ENCODE measurements at places on chromosomes 7 and 10. TPM values are rescaled to one million over a fixed set of nuclear protein-coding genes. Genes with fewer than 3 reads are reported as not detected.

- DNase-seq = peak; percentile 19
Measured at GRCh38 chr10:61786728-61787127, 114.8 kb upstream of the ARID5B start.

- no peak for DNase-seq
Measured at GRCh38 chr7:142709921-142710320, 39.4 kb upstream of the PRSS1 start.

DNA sequence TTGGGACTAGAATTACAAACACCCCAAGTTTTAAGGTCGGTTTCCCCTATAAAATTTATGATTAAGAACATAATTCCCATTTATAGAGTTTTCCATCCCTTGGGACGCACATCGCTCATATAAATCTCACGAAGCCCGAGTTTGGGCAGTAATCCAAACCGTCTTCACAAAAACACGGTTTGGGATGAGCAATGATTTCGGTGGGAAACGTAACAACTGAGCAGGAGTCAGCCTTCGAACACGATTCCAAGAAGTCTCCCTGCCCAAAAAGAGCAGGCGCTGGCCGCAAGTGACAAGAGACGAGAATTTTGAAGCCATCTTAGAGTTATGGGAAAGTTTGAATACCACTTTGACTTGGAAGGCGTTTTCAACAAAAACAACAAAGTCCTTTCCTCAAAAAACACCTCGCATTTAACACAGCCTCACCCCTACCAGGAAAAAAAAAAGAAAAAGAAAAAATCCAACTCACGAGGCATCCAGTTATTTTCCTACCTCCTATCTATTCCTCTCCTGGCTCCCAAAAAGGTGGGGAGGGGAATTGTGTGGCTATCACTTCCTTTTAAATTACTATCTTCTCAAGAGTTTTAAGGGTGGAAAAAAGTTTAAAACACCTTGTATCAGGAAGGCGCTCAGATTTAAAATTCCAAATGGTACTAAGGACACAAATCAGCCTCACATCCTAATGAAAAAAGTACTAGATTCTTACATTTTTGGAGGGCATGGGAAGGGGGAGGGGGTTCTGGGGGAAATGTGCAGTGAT, 1.6 kb downstream of the SEPHS1 start:
- DNase-seq = no peak

- peak; percentile 19 for DNase-seq
Measured at GRCh38 chr7:95718577-95719410, 53.6 kb upstream of the DYNC1I1 start.

GRCh38 chr7:134996097-134996550, 9.8 kb downstream of the AGBL3 start:
- no peak for DNase-seq

GRCh38 chr7:139775829-139776266, 1.9 kb downstream of the HIPK2 start:
- DNase-seq = peak; percentile 71

DNA sequence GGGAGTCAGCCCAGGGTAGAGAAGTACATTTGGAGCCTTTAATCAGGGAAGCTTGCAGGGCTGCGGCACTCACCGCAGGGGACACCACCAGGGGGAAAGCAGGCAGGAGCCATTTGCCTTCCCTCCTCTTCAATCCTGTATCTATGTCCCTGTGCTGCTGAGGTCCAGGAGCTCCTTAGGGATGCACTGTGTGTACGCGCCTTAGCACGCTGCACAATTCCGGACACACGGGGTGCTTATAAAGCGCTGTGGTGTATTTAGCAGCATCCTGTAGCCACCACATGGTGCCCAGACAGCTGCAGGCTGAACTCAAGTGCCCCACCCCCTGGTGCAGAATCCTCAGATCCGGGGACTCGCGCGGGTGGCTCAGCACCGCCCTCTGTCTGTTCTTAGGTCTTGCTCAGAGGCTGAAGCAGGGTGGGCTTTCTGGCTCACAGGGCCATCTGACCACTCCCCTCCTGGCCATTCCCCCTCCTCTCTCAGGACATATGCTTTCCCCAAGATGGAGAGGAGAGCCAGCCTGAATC, 421.4 kb downstream of the SDK1 start:
- peak; percentile 20 for DNase-seq

The TRIL gene
- 0.05 TPM for total RNA-seq

DNA sequence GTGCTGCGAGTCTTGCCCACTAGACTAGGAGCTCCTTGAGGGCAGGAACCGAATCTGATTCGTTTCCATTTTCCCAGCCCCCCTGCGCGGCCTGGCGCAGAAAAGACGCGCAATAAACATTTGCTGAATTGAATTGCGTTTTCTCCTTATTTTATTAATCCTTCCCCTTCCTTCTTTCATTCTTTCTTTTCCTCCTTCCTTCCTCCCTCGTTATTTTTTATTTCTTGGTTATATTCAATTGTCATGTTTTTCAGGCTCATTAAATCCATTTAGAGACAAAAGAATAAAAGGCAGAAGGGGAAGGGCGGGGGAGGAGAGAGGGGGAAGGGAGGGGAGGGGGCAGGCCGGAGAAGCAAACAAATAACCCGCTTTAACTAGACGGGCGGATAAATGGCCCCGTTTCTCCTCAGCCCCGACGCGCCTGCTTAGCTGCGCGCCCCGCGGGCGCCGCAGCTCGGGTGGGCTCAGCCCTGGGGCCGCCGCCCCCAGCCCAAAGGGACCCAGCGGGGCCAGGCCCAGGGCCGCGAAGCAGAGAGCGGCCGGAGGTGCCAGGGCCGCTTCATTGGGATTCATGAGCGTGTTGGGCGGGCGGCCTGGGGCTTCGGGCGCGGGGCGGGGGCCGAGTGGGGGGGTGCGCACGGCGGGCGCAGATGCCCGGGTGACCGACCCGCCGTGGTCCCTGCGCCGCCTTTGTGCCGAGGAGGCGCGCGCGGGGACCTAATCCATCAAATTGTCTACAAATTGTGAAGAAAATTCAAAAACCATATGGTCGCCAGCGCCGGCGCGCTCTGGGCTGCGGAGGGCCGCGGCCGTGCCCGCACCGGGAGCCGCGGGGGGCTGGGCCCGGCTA, 5.0 kb downstream of the LBX1 start:
- no peak for DNase-seq

DNA sequence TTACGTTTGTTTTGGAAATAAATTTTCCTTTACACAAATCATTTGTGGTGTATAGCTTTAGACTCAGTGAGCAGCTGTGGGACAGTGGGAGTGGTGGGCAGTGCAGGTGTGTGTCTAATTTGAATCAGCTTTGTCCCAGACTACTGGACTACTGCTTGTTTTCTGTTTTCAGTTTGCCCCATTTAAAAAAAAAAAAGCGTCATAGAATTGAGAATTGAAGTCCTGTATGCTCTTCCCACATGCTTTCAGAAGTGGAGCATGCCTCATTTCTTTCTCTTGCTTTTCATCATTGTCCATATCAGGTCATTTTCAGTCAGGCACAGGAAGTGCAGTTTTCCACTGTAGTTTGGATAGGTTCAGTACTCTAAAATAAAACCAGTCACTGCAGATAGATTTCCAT, 66.1 kb downstream of the SHH start:
- no peak for DNase-seq

GRCh38 chr7:158447506-158448171, 140.0 kb downstream of the PTPRN2 start:
- DNase-seq = no peak

The TEX36 gene
- not detected for total RNA-seq

DNA sequence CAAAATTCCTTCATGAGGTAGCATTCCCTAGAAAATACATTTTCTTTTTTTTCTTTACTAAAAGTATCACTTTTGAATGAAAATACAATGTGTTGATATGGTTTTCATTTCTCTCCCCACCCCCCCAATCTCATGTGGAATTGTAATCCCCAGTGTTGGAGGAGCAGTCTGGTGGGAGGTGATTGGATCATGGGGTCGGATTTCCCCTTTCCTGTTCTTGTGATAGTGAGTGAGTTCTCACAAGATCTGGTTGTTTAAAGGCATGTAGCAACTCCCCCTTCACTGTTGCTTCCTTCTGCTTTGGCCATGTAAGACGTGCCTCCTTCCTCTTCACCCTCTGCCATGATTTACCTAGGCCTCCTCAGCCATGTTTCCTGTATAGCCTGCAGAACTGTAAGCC, 790.3 kb upstream of the KCND2 start:
- no peak for DNase-seq

DNA sequence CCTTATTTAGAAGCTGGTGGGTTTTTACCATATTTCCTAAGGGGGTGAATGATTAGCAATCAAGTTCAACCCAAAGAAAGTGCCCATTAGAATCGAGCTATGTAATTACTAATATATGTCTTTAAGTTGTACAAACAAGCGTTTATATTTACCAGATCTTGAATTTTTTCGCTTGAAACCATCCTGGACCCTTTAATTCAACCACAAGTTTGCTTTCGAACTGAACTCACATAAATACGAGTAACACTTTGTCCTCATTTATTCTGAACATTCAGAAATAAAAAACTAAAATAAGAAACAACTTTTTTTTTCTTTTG, 1.5 kb downstream of the SRI start:
- DNase-seq = no peak

All from NCI-H460 (cell line).